ENCODE measurements at places on chromosomes 6 and 20. TPM values are rescaled to one million over a fixed set of nuclear protein-coding genes. Genes with fewer than 3 reads are reported as not detected.
A peak's percentile ranks its signal among the peaks of the same experiment; 100 is the strongest.

ORC3 gene
- 23.6 TPM for total RNA-seq

RAMACL gene
- 3.7 TPM for total RNA-seq

ZNF512B gene
- total RNA-seq: 13.4 TPM

PTCRA gene
- total RNA-seq: not detected

DNA sequence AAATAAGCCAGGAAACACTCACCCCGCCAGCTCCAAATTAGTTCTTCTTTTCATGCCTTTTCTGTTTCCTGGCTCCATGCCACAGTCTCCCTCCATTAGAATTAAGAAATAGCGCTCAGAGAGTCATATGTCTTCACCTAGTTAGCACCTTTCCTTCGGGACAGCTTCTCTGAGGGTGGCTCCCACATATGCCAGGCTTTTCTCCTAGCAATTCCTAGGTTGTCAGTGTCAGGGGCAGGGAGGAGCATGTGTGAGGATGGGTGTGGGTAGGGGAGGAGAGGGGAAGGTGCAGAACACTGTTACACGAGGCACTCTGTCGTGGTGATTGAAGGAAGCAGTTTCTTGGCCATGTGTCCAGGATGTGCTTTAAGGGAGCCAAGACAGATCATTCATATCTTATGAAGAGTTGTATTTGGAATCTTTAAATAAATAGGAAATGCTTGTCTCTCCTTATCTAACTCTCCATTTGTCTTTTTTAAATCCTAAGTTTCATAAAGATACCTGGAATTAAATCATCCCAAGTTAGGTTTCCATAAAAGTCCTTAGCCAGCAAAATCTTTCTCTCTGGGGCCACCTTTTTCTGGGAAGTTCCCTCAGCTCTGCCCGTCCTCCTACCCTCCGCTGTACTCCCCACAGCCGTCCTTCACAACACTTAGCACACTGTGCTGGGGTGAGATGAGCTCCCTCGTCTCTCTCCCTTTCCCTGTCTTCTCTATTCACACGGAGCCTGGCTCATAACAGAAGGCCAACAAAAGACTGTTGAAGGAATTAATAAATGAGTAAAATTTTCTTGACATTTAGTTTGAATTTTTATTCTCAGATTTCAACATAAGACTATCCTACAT lies 361.0 kb downstream of the CD83 start:
- H3K4me1 ChIP-seq: peaks cover 14% of the 10 kb centered on the region
- DNase-seq: no peak
- H3K27me3 ChIP-seq: no peaks in the 10 kb centered on the region
- no peaks in the 10 kb centered on the region for H3K36me3 ChIP-seq

DNA sequence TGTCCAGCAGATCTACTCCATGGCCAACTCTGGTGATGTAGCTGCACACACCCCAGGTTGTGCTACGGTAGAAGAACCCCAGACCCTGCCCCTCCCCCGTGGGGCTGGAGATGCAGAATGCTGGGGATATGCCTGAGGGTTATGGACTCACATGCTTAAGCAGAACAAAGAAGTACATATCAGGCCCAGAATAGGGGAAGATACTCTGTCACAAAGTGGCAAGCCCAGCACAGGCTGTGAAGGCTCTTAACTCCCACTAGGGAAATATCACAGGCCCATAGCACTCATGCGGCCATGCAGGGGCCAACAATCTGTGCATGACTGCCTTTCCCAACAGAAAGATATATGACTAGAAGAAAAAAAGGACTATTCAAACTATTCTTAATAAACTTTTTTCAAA lies 234.9 kb downstream of the KCNQ5 start:
- H3K27me3 ChIP-seq: no peaks in the 10 kb centered on the region
- H3K4me1 ChIP-seq: no peaks in the 10 kb centered on the region
- H3K36me3 ChIP-seq: no peaks in the 10 kb centered on the region
- no peak overlapping the region for H3K4me3 ChIP-seq

GRCh38 chr6:32953775-32954174 lies 878 bp upstream of the HLA-DMA start:
- no peaks in the 10 kb centered on the region for H3K27me3 ChIP-seq
- H3K36me3 ChIP-seq: no peaks in the 10 kb centered on the region
- no peak for DNase-seq
- H3K4me1 ChIP-seq: peaks cover 3% of the 10 kb centered on the region
- H3K4me3 ChIP-seq: no peak overlapping the region
- peak overlapping the region; percentile 67 for H3K27ac ChIP-seq

GRCh38 chr6:155946860-155947259 lies 491.2 kb upstream of the NOX3 start:
- H3K36me3 ChIP-seq: no peaks in the 10 kb centered on the region
- H3K4me3 ChIP-seq: no peak overlapping the region
- no peak overlapping the region for H3K27ac ChIP-seq
- no peaks in the 10 kb centered on the region for H3K27me3 ChIP-seq
- no peaks in the 10 kb centered on the region for H3K4me1 ChIP-seq
- no peak for DNase-seq

DNA sequence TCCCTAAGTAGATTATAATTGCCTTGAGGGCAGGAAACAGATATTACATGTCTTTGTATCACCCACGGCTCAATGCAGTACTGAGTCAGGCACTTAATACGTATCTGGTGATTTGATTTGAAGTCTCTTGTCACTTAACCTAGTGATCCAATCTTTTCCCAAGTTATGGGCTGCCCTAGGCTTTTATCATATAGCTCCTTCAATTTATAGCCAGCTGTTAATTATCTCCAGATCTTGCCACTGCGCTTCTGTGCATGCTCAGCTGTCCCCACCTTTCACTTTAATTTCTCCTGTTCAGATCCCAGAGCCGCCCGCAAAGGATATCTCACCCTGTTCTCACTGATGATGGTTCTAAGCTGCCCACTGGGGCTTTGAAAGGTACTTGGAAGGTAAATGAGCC lies 41.9 kb downstream of the SNHG17 start:
- no peak overlapping the region for H3K27ac ChIP-seq
- no peaks in the 10 kb centered on the region for H3K27me3 ChIP-seq
- H3K4me1 ChIP-seq: no peaks in the 10 kb centered on the region
- H3K4me3 ChIP-seq: no peak overlapping the region
- no peak for DNase-seq

- H3K36me3 ChIP-seq: no peaks in the 10 kb centered on the region
- H3K4me1 ChIP-seq: no peaks in the 10 kb centered on the region
- H3K4me3 ChIP-seq: no peak overlapping the region
- no peak overlapping the region for H3K27ac ChIP-seq
- no peak for DNase-seq
- H3K27me3 ChIP-seq: no peaks in the 10 kb centered on the region
These were observed 888.8 kb downstream of the QKI start for GRCh38 chr6:164303102-164303964.

- H3K4me1 ChIP-seq: peaks cover 3% of the 10 kb centered on the region
- DNase-seq: no peak
- H3K27me3 ChIP-seq: no peaks in the 10 kb centered on the region
- no peak overlapping the region for H3K4me3 ChIP-seq
These were observed 205.5 kb upstream of the SHLD1 start for GRCh38 chr20:5544712-5545111.

DNA sequence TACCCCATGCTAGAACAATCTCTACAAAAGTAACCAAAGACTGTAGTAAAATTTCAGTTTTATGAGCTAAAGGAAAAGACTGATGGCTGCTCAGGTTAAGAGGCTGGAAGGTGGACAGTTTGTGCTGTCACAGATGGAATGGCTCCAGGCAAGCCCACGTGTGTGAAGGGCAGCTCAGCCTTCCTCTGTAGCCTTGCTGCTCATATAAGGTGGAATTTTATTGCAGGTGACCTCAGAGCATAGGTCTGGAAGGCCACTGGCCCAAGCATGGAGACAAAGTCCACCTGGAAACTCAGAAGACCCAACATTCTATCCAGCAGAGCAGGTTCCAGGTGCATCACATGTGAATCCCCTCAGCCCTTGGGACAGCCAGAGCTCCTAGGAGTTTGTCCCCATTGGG lies 53.6 kb downstream of the KAT14 start:
- no peaks in the 10 kb centered on the region for H3K27me3 ChIP-seq
- peaks cover 16% of the 10 kb centered on the region for H3K36me3 ChIP-seq
- no peaks in the 10 kb centered on the region for H3K4me1 ChIP-seq
- DNase-seq: no peak
- H3K4me3 ChIP-seq: no peak overlapping the region
- no peak overlapping the region for H3K27ac ChIP-seq

DNA sequence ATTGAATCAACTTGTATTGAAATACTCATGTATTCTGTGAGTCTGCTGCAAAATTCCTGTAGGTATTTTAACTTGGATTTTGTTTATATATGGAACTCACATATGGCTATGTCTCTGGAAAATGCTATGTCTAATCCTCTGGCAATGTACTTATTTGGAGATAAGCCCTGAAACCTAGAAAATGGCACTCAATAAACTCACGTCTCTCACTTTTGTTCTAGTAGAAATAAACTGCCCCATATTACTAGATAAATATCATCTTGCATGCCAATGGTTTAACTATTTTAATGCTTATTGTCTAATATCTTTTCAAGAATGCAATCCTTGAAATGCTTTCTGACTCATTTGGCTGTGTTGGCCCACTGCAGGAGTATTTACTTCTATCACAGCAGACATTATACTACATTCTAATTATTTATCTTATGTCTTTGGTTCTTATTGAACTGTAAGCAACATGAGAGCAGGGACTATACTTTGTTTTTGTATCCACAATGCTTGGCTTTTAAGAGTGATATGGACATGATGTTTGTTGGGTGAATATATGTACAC lies 292.2 kb upstream of the RSPO3 start:
- no peak overlapping the region for H3K27ac ChIP-seq
- no peaks in the 10 kb centered on the region for H3K27me3 ChIP-seq
- DNase-seq: no peak
- no peaks in the 10 kb centered on the region for H3K4me1 ChIP-seq

DNA sequence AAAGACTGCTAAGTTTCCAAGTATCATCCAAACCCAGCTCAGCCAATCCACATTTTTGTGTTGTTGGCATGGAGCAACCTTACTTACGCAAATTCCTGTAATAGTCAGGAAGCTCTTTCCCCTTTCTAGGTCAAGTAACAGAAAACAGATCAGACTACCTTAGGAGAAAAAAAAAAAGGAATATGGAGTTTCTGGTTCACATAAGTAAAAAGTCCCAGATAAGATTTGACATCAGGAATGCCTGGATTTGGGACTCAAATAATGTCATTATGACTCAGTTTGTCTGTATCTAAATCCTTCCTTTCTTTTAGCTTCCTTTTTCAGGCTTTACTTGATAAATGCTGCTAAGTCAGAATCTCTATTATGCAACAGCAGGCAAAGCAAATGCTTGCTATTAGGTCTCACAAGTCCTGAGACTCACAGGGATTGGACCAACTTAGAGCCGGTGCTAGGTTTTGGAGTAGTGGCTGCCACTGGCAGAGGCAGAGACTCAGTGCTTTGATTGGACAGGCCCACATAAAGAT lies 44.5 kb downstream of the NCOA7 start:
- DNase-seq: no peak
- H3K4me1 ChIP-seq: peaks cover 21% of the 10 kb centered on the region
- no peaks in the 10 kb centered on the region for H3K27me3 ChIP-seq
- H3K36me3 ChIP-seq: no peaks in the 10 kb centered on the region

- H3K4me3 ChIP-seq: no peak overlapping the region
- no peaks in the 10 kb centered on the region for H3K27me3 ChIP-seq
- H3K36me3 ChIP-seq: peaks cover 10% of the 10 kb centered on the region
- peaks cover 14% of the 10 kb centered on the region for H3K4me1 ChIP-seq
- no peak overlapping the region for H3K27ac ChIP-seq
- DNase-seq: no peak
These were observed 29.0 kb downstream of the GSS start for GRCh38 chr20:34926581-34926980.

GRCh38 chr6:8069631-8070284 lies 5.6 kb upstream of the BLOC1S5 start:
- DNase-seq: no peak
- H3K36me3 ChIP-seq: no peaks in the 10 kb centered on the region
- no peak overlapping the region for H3K27ac ChIP-seq
- peaks cover 4% of the 10 kb centered on the region for H3K4me1 ChIP-seq
- H3K27me3 ChIP-seq: no peaks in the 10 kb centered on the region

DNA sequence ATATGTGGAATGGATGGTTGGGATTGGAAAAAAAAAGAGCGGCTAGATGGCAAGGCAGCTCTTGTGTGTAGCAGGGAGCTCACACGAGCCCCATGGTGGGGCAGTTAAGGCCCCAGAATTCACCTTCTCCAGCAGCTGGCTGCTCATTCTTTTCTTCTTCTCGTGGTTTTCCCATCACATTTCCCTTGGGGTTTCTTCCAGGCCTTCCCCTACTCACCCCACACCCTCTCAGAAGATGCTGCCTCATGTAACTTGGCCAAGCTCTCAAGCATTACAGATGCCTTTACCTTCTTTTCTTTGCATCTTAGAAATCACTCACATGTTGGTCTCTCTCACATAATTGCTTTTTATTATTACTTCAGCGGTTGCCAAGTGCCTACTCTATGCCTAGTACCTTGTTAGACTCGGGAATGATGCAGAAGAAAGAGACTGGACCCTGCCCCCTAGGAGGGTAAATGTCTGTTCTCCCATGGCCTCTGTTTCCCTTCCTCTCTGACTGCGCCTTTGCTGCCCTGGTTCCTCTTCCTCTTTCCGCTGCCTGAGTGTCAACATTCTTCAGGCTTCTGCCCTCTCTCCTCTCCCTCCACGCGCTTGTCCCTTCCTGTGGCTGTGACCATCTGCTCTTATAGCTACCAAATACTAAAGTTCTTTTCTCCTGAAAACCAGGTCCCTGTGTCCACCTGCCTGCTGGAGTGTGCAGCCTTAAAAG lies 28.6 kb downstream of the PPARD start:
- H3K27ac ChIP-seq: peak overlapping the region; percentile 27
- H3K4me3 ChIP-seq: no peak overlapping the region
- DNase-seq: peak; percentile 12

- no peak overlapping the region for H3K27ac ChIP-seq
- H3K4me1 ChIP-seq: no peaks in the 10 kb centered on the region
- no peaks in the 10 kb centered on the region for H3K36me3 ChIP-seq
- no peaks in the 10 kb centered on the region for H3K27me3 ChIP-seq
- no peak for DNase-seq
These were observed 65.5 kb downstream of the SOBP start for GRCh38 chr6:107555449-107555848.

DNA sequence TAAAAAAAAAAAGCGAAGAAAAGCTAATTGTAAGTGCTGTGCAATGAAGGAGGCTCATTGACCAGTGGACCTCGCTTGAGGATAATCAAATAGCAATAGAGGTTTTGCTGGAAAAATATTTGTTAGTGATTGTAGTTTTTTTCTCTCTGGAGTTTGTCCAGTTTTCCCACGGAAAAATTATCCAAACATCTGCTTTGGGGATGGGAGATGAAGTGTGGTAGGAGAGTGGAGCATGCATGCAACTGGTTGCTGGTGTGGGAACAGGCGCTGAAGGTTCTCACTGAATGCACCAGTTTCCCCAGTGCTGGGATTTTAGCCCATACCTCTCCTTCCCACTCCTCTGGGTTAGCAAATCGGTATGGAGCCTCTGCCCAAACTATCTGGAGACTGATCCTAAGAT lies 281.7 kb upstream of the TAB2 start:
- peaks cover 22% of the 10 kb centered on the region for H3K4me1 ChIP-seq
- no peak overlapping the region for H3K4me3 ChIP-seq
- H3K36me3 ChIP-seq: no peaks in the 10 kb centered on the region
- no peak overlapping the region for H3K27ac ChIP-seq
- H3K27me3 ChIP-seq: no peaks in the 10 kb centered on the region

- no peaks in the 10 kb centered on the region for H3K27me3 ChIP-seq
- no peak overlapping the region for H3K4me3 ChIP-seq
- H3K27ac ChIP-seq: no peak overlapping the region
- H3K4me1 ChIP-seq: no peaks in the 10 kb centered on the region
These were observed 31.3 kb downstream of the ANKRD6 start for GRCh38 chr6:89464295-89464694.

All from thyroid gland (tissue), 4 donors.